GM23338 (cell line): ENCODE measurements at places on chromosomes 6 and 20. TPM values are rescaled to one million over a fixed set of nuclear protein-coding genes. Genes with fewer than 3 reads are reported as not detected.

Gene GABRR2
- polyA plus RNA-seq: not detected in 2 replicates

Gene TNFAIP3
- 2.1 and 3.3 TPM in 2 replicates for polyA plus RNA-seq

Gene LY6G5C
- 2.1 TPM in 2 replicates for polyA plus RNA-seq

Gene ZBP1
- polyA plus RNA-seq: not detected in 2 replicates
